ENCODE measurements at places on chromosomes 2 and 18. TPM values are rescaled to one million over a fixed set of nuclear protein-coding genes. Genes with fewer than 3 reads are reported as not detected.

The C2orf66 gene
- total RNA-seq = not detected

The WNT10A gene
- total RNA-seq = not detected

The RUFY4 gene
- total RNA-seq = 0.44 TPM

DNA sequence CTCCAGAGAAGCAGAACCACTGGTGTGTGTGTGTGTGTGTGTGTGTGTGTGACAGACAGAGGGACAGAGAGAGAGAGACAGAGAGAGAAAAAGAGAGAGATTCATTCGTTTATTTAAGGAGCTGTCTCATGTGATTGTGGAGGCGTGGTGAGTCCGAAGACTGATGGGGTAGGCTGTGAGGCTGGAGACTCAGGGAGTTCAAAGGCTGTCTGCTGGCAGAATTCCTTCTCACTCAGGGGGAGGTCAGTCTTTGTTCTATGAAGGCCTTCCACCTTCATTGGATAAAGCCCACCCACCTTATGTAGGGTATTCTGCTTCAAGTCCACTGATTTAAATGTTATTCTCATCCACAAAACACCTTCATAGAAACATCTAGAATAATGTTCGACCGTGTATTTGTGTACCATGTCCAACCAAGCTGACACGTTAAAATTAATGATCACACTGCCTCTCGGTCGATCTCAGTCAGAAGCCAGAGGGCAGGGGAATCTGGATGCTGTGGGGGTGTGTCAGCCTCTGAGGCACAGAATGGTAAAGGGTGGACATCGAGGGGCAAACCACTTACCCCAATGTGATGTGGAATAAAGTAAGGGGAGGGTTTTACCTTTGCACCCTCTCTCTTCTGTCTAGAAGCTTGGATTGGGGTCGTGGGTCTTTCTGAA is 275.6 kb downstream of the SLC4A3 start:
- no peak for DNase-seq

GRCh38 chr2:149885946-149886345 is 298.4 kb upstream of the MMADHC start:
- no peak for DNase-seq

DNA sequence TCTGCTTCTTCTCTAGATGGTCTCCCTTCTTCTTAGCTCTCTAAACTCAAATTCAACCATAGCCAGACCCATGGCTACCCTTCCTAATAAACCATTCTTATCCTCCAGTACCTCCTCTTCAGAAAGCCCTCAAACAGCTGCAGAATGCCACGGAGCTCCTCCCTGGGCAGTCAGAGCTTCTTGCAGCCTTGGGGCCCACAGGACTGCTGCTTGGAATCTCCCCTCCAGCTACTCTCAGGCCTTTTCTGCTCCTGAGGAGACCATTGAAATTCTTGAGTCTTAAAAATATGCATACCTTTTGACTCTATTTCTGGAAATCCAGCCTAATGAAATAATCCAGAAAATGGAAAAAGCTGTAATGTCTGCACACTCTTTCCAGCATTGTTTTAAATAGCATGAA is 30.7 kb downstream of the EFR3B start:
- no peak for DNase-seq

DNA sequence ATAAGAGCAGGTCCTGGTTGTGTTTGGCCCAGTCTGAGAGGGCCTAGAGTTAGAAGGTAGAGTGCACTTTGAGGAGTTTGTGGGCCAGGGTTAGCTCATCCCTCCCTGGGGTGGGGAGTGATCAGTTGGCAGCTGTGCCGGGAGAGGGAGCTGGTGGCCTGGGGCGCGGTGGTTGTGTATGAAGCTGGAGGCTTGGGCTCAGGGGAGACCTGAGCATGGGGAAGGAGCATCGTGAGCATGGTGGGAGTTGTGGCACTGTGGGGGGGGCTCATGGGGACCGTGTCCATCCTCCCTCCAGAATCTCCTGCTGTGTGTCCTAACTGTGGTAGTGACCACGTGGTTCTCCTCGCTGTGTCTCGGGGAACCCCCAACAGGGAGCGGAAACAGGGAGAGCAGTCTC is 13.6 kb downstream of the STK11IP start:
- DNase-seq = no peak

GRCh38 chr2:173272849-173273248 is 81.8 kb upstream of the CDCA7 start:
- DNase-seq = no peak
